ENCODE measurements at places on chromosomes 12 and 14.

GRCh38 chr12:9701380-9702154 lies 31.3 kb downstream of the CLECL1 start:
- DNase-seq: no peak

DNA sequence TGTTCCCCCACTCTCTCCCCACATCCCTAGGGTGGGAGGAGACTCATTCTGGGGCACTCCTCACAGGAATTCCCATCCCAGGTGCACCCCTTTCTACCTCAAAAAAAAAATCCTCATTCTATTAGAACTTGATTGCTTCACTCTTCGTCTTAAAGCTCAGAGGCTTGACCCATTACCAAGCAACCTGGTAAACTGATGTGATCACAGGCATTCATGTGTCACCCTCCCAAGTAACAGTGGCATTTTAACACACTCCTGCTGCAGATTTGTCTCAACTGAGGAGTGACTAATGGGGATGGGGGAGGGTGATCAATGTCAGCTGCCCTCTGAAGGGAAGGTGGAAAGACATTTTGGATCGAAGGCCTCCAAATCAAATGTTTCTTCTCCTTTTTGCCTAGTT lies 78.1 kb upstream of the PTHLH start:
- no peak for DNase-seq

DNA sequence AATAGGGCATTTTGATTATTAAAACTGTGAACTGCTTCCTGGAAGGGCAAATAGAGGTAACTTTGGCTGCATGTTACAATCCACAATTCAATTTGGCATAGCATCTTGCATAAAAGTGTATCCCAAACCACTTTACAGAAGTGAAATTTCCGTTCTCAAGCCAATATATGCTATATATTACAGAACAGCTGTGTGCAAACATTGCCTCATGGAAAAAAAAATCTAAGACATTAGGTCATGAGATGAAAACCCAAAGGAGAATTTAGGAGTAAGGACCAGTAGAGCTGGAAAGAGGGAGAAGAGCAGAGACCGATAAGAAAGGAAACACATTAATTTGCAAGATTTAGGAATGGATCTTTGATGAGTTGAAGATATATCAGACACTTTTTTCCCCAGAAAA lies 239.2 kb downstream of the PAX9 start:
- DNase-seq: no peak

DNA sequence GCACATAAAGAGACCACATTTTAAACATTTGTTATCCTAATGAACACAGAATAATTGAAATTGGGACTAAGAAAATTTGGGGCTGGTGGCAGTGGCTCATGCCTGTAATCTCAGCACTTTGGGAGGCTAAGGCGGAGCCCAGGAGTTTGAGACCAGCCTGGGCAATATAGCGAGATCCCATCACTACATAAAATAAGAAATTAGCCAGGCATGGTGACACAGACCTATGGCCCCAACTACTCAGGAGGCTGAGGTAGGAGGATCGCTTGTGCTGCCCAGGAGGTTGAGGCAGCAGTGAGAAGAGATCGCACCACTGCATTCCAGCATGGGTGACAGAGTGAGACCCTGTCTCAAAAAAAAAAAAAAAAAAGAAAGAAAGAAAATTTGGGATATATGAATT lies 59.7 kb downstream of the CPM start:
- DNase-seq: no peak

DNA sequence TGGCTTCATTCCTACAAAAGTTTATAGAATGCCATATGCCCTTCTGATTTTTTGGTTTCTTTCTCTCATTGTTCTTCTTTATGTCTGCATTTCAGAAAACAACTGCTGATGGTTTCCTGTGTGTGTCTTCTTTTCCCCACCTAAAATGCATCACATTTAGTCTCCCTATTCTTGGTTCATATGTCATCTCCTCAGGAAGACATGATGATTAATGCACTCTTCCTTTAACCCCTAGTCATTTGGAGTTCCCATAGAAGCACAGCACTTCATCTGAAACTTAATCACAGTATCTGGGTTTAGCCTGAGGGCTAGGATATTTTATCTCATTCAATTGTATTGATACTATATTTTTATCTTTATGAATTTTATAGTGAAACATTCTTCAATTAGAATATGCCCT lies 21.5 kb downstream of the GNPNAT1 start:
- DNase-seq: no peak

DNA sequence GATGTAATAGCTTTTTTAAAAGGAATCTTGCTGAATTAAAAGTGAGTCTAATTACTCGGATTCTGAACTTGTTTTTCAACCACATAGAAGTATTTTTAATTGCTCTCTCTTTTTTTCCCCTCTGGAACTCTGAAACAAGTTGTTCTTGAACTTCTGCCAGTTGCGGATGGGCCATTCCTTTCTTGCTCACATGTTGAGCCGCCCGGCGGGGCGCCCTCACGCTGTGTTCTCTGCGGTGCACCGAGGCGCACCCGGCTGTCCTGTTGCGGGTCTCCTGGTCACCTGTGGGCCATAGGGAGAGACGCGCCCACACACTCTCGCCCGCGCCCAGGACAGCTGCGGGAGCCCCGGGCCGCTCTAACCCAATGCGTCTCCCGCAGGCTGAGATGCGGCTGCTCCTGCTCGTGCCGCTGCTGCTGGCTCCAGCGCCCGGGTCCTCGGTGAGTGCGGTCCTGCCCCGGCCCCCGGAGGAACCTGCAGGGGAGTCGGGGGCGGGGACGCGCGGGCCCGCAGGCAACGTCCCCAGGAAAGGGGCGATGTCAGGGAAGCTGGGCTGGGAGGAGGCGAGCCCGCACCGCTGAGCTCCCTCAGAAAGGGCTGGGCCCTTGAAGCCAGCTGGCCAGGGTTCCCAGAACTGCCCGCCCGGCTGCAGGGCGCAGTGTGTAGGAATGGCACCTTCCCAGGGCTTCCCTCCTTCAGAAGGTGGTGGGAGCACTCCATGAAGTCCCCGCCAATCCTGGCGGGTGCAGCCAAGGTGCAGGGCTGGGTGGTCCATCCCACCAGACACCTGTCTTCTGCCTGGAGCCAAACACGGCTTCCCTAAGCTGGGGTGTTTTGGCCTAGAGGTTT lies 2.3 kb downstream of the PAPLN start:
- peak; percentile 70 for DNase-seq

DNA sequence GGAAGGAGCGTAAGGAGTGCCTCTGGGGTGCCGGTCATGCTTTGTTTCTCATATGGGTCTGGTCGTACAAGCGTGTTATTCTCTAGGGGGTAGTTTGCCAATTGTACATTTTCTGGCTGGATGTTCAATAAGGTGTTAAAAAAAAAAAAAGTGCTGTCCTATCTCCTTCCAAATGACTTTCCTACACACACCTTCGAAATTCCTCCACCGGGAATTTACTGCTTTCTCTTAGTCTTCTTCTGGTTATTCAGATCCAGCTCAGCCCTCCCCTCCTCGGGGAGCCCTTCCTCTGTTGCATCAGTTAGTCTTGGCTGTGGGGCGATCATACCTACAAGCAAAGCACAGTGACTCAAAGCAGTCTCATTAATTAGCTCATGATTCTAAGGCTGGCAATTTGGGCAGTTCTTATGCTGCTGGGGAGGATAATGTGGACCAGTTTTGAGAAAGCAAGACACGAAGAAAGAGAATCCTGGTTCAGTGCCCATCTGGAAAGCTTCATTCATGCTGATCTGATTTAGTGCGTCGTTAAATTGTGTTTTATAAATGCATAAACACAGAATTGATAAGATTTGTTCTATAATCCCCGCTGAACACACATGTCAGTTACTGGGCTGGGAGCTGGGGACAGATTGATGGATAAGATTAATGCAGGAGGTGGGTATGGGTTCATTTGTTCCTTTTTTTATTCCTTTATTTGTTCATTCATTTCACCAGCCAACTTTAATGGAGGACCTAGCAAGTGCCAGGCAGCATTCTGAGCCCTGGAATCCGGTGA lies 9.2 kb upstream of the CLMN start:
- no peak for DNase-seq

DNA sequence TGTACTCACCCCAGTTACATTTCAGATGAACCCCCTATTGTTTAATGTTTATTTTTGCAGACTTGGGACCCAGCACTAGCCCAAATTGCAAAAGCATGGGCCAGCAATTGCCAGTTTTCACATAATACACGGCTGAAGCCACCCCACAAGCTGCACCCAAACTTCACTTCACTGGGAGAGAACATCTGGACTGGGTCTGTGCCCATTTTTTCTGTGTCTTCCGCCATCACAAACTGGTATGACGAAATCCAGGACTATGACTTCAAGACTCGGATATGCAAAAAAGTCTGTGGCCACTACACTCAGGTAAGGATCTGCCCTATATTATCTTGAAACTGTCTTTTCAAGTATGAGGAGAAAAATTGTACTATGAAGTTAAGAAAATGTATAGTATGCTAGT lies 1.2 kb downstream of the GLIPR1 start:
- DNase-seq: peak; percentile 27

DNA sequence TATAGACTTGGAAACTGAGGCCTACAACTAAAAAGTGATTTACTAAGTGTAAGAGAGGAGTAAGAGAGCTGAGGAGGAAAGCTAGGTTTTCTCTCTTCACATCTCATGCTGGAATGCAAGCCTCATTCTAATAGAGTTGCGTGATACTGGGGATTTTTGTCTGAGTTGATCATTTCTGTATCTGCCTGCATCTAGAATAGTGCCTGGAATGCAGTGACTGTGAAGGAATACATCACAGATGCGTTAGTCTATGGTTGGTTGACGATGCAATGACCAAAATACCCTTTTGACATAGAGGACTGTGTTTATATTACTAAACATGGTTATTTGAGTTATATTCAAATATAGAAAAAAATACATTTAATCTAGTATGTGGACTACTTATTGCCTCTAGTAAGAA lies 9.2 kb upstream of the TMEM117 start:
- peak; percentile 3 for DNase-seq

GRCh38 chr12:70663838-70664237 lies 26.6 kb upstream of the PTPRB start:
- DNase-seq: no peak

GRCh38 chr12:4268329-4269181 lies 5.0 kb upstream of the CCND2 start:
- no peak for DNase-seq
